ENCODE measurements at places on chromosomes 7 and 10.

DNA sequence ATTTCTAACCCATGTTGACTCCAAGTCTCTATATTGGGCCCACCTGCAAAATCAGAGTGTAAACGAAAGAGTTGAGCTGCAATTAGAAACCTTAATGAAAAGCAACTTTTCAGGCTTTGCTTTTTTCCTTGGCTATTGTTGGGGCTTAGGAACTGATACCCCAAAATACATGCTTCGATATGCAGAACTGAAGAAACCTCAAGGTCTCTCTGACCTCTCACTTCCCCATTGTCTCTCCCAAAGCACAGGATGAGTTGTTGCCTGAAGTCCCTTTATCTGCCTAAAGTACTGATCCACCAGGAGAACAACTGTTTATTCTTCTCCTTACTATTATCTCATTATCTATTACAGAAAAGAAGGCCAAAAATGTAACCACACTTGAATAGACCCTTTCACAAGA is 666.0 kb upstream of the LRRTM3 start:
- DNase-seq, result no peak

DNA sequence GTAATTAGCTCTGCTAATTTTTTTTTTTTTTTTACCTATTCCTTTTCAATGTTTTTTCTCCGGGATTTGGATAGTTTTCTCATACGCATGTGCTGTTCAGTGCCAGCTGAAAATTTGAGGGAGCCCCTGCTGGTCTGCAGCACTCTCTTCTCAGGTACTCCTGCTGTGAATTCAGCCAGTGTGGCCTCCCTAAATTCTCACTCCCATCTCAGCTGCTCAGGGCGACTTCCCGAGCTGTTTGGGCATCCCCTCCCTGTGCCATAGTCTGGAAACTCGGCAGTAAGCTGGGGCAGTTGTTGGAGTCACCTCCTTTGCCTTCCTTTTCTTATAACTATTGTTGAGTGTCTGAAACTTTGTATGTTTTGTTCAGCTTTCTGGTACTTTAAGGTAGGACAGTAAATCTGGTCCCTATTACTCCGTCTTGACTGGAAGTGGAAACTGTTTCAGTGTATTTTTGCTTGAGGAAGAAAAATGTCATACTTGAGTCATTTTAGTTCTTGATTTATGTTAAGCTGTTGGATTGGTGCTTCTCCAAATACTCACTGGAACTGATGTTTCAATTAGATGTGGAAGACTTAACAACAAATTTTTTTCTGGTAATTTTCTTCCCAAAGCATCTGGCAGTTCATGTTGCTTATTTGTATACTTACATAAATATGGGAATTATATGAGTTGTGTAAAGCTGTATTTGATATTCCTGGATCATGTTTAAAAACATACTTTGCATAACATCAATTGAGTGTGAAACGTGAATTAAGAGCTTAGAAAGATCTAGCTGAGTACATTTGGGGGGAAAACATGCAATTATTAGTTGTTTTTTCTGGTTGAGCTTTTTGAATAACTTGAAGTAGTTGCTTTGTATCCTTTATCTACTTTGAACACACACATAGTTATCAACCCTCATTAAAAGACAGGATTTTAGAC is 33.7 kb downstream of the MINPP1 start:
- DNase-seq, result no peak

- no peak for DNase-seq
These were observed 2.9 kb downstream of the PKD2L1 start for GRCh38 chr10:100327007-100327717.

DNA sequence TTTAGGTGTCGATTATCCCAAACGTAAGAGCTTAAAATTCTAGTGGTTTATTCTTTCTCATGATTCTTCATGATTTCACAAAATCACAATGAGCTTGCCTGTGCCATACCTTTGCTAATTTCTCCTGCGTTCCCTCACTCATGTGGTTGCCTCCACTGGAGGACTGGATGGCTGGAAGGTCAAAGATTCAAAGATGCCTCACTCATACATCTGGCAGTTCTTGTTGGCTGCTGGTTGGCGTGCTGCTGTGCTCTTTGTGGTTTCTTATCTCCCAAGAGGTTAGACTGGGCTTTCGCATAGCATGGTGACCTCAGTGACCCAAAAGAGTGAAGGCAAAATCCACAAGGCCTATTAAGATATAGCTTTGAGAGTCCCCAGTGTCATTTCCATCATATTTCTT is 877.6 kb upstream of the AUTS2 start:
- no peak for DNase-seq

DNA sequence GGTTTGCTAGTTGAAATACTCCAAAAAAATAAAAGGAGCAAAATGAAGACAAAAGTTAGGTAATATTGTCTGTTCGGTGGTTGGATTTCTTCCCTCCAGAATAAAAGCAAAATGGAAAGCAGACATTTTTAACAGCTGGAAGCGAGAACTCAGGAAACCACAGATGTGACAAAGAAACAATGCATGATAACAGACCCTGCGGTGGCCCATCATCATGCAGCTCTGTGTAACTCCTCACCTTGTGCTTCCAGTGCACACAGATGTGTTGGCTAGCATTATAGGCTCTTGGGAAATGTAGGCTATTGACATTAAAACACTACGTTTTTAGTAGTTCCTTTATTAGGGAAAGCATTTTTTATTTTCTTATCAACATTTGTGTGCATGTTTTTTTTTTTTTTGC is 53.9 kb upstream of the ARL4A start:
- no peak for DNase-seq

DNA sequence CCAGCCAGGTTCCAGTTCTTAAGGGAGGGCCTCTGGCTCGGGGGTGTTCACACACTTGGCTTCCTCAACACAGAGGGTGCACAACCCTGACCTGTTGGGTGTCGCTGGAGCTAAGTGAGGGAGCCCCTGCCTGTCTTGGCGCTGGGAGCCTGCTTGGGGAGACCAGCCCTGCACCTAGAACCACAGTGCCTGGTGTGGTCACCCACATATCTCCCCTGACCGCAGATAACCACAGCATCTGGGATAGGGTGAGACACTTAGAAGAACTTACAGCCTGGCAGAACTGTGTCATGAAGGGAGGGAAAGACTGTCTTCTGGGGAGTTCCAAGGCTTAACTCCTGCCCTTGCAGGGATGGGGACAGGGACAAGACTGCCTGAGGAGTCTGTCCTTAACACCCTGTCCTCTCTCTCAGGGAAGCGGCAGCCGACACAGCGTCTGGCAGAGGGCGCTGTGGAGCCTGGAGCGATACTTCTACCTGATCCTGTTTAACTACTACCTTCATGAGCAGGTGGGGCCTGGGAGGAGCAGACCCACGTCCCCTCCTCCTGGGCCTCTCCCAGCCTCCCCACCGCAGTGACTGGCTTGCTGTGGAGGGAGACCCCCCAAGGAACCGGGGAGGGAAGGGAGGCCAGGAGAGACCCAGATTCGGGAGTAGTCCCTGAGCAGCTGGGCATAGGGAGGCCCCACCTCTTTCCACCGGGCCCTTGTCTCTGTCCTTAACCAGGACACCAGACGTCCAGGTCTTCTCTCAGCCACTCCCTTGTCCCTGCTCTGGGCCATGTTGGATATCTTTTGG is 59.0 kb downstream of the PALD1 start:
- no peak for DNase-seq

GRCh38 chr10:88059190-88059589 is 195.8 kb downstream of the PTEN start:
- no peak for DNase-seq

DNA sequence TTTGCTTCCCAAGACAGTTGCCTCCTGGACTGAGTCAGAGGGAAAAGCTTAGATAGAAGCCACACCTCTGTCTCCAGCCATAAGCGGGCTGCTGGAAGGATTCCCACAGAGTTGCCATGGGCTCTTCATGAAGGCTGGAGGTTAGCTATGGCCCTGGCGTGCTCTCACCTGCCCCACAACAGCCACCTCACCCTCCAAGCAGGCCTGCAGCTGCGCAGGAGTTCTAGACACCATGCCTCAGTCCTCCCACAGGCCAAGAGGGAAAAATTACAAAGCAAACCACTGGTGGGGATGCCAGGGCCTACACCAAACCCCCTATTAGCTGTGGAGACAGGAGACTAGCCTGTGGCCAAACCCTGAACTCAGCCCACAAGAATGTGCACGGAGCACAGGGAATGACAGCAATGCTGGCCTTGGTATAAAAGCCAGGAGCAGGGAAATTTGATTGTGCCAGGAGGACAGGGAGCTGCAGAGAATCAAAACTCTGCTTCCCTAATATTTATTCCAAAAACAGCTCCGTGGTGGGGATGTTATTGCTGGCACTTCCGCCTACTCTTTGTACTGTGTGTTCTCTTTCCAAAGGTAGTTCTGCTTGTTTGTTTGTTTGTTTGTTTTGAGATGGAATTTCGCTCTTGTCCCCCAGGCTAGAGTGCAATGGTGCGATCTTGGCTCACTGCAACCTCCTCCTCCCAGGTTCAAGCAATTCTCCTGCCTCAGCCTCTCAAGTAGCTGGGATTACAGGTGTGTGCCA is 60.3 kb upstream of the STK17A start:
- DNase-seq, result no peak

- no peak for DNase-seq
These were observed 1.4 kb downstream of the FAM3C start for GRCh38 chr7:121394709-121395140.

DNA sequence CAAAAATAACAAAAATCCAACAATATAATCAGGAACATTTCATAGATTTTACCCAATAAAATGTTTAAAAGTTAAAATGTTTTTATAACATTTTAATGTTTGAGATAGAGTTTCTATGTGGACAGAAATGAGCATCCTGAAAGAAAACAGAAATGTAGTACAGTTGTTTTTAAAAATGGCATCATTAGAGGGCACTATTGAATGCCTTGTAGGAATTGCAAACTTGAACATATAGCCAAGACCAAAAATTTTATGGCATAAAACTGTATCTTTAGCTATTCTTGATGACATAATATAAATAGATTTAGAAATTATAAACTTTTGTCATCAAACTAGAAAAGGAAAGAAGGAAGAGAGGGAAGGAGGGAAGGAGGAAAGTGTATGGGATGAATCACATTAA is 1372.7 kb downstream of the GATA3 start:
- no peak for DNase-seq

DNA sequence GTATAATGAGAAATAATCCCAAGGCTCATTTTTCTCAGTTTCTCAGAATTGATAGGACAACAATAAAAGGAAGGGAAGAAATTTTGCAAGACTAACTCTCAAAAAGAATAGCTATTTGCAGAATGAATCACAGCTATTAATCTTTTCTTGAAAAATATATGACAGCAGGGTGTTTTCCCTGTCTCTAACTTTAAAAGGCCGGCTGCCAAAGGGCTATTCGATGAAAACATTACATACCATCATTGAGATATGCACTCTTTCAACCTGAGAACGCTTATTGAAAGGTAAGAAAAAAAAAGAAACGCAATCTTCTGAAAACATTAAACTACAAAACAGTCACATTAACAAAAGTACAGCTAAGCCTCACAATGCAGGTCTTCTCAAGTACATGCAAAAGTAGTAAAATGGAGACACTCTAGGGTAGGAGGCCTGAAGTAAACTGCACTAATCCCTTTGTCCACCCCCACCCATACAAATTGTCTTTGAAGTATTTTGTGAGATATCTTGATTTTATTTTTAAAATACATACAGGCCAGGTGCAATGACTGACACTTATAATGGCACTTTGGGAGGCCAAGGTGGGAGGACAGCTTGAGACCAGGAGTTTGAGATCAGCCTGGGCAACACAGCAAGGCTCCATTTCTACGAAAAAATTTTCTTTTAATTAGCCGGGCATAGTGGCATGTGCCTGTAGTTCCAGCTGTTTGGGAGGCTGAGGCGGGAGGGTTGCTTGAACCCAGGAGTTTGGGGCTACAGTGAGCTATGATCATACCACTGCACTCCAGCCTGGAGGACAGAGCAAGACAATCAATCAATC is 83.0 kb downstream of the PARD3 start:
- no peak for DNase-seq

- no peak for DNase-seq
These were observed 101.9 kb upstream of the LRRN3 start for GRCh38 chr7:110988890-110989501.

GRCh38 chr7:26437003-26437532 is 145.4 kb downstream of the SNX10 start:
- DNase-seq, result no peak

GRCh38 chr10:75012471-75012870 is 99.0 kb upstream of the SAMD8 start:
- DNase-seq, result no peak

DNA sequence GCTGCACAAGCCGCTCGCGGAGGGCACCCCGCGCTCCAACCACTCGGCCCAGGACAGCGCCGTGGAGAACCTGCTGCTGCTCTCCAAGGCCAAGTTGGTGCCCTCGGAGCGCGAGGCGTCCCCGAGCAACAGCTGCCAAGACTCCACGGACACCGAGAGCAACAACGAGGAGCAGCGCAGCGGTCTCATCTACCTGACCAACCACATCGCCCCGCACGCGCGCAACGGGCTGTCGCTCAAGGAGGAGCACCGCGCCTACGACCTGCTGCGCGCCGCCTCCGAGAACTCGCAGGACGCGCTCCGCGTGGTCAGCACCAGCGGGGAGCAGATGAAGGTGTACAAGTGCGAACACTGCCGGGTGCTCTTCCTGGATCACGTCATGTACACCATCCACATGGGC is 50.0 kb downstream of the FIGNL1 start:
- no peak for DNase-seq

- no peak for DNase-seq
These were observed 125.8 kb downstream of the TPST1 start for GRCh38 chr7:66330961-66331360.

DNA sequence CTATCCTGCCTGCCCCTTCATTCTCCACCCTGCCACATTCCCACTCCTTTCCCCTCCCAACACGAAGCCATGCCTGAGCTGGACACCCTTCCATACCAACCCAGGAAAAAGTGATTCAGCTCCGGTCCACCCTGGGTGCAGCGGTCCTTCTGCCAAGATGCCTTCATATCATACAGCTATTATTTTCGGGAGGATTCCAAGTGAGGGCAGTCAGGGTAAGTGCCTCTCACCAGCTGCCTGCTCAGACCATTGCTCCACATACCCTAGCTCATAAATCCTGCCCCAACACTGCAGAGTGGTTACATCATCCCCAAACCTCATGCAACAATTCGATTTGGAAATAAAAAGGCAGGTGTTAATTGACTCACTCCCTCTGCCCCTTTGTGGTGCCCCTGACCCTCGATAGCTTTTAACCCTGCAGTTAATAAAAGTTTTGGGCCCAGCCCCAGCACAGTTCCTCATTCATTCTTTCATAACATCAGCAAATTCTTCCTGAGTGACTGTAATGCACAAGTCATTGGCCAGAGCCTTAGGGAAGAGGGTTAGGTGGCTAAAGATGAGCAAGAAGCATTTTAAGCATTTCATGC is 42.6 kb downstream of the ZNF503 start:
- DNase-seq, result no peak

GRCh38 chr7:107147464-107148393 is 21.1 kb upstream of the HBP1 start:
- no peak for DNase-seq

DNA sequence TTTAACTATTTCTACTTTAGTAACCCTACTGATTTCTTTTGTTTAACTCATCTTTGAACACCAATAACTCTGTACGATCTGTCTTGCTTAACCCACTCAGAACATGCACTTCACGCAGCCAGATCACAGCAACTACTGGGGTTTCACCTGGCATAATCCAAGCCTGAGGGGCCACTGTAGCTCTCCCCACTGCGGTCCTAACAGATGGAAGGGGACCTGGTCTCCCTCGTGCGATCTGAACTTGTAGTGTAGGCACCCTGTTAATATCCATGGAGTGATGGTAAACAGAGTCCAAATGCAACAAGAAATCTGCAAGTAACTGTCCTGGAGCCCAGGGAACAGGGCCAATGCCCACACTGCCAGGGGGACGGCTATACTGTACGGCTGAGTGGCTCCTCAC is 45.5 kb downstream of the INSIG1 start:
- no peak for DNase-seq
